ENCODE measurements at places on chromosomes 2 and 18. TPM values are rescaled to one million over a fixed set of nuclear protein-coding genes. Genes with fewer than 3 reads are reported as not detected.

GRCh38 chr2:9638532-9638931 lies 7.7 kb upstream of the YWHAQ start:
- peaks cover 40% of the 10 kb centered on the region for H3K4me1 ChIP-seq
- DNase-seq, result no peak
- H3K27me3 ChIP-seq, result peaks cover 3% of the 10 kb centered on the region
- H3K4me3 ChIP-seq, result no peak overlapping the region

- H3K27ac ChIP-seq, result no peak overlapping the region
- no peaks in the 10 kb centered on the region for H3K36me3 ChIP-seq
- no peaks in the 10 kb centered on the region for H3K27me3 ChIP-seq
- no peak for DNase-seq
- no peaks in the 10 kb centered on the region for H3K4me1 ChIP-seq
- H3K4me3 ChIP-seq, result no peak overlapping the region
Measured at GRCh38 chr2:1584691-1585485, 159.4 kb downstream of the PXDN start.

- H3K27ac ChIP-seq, result peak overlapping the region; percentile 97
- peaks cover 36% of the 10 kb centered on the region for H3K36me3 ChIP-seq
- no peaks in the 10 kb centered on the region for H3K27me3 ChIP-seq
- H3K4me3 ChIP-seq, result no peak overlapping the region
- H3K4me1 ChIP-seq, result peaks cover 87% of the 10 kb centered on the region
Measured at GRCh38 chr2:46983065-46983801, 67.6 kb upstream of the MCFD2 start.

GRCh38 chr2:101717071-101717845 lies 19.8 kb downstream of the MAP4K4 start:
- peaks cover 66% of the 10 kb centered on the region for H3K4me1 ChIP-seq
- H3K36me3 ChIP-seq, result peaks cover 48% of the 10 kb centered on the region
- peak overlapping the region; percentile 38 for H3K4me3 ChIP-seq
- peak overlapping the region; percentile 79 for H3K27ac ChIP-seq

GRCh38 chr2:112335600-112335999 lies 60.2 kb downstream of the ZC3H6 start:
- H3K4me3 ChIP-seq, result no peak overlapping the region
- H3K4me1 ChIP-seq, result no peaks in the 10 kb centered on the region
- no peaks in the 10 kb centered on the region for H3K36me3 ChIP-seq
- H3K27ac ChIP-seq, result no peak overlapping the region

DNA sequence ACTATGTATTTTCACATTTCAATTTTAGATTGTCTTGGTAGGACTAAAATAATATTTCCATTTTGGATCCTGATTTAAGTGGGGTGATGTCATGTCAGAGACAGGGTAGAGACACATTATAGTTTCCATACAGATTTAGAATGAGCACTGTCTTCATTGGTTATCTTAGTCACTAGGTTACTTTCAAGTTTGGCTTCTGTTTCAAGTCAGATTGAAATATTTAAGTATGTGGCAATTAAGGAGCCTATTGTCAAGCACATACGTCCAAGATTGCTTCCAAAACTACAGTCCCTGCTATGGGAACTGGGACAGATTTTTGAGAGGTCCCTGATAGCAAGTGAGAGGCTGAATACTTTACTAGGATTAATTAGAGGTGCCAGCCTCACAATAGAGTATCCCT lies 89.2 kb upstream of the FAM117B start:
- no peak for DNase-seq
- no peaks in the 10 kb centered on the region for H3K27me3 ChIP-seq
- no peaks in the 10 kb centered on the region for H3K36me3 ChIP-seq
- no peak overlapping the region for H3K4me3 ChIP-seq
- H3K4me1 ChIP-seq, result no peaks in the 10 kb centered on the region
- H3K27ac ChIP-seq, result no peak overlapping the region

Gene TMEM17
- total RNA-seq, result not detected

Gene SLC4A1AP
- 27.3 TPM for total RNA-seq

GRCh38 chr2:121613152-121613551 lies 36.1 kb downstream of the CLASP1 start:
- H3K36me3 ChIP-seq, result peaks cover 23% of the 10 kb centered on the region
- H3K4me3 ChIP-seq, result no peak overlapping the region
- no peaks in the 10 kb centered on the region for H3K27me3 ChIP-seq
- peaks cover 12% of the 10 kb centered on the region for H3K4me1 ChIP-seq
- no peak for DNase-seq

Gene IL36A
- not detected for total RNA-seq

- no peaks in the 10 kb centered on the region for H3K27me3 ChIP-seq
- DNase-seq, result no peak
- no peak overlapping the region for H3K27ac ChIP-seq
- no peaks in the 10 kb centered on the region for H3K4me1 ChIP-seq
Measured at GRCh38 chr2:138223319-138223718, 259.0 kb downstream of the HNMT start.

GRCh38 chr2:15038366-15039364 lies 406.1 kb downstream of the LRATD1 start:
- H3K27me3 ChIP-seq, result peaks cover 6% of the 10 kb centered on the region
- no peaks in the 10 kb centered on the region for H3K36me3 ChIP-seq
- no peak for DNase-seq
- H3K4me1 ChIP-seq, result peaks cover 4% of the 10 kb centered on the region

Gene DNAJC5G
- not detected for total RNA-seq

Gene SLC8A1
- 0.45 TPM for total RNA-seq

DNA sequence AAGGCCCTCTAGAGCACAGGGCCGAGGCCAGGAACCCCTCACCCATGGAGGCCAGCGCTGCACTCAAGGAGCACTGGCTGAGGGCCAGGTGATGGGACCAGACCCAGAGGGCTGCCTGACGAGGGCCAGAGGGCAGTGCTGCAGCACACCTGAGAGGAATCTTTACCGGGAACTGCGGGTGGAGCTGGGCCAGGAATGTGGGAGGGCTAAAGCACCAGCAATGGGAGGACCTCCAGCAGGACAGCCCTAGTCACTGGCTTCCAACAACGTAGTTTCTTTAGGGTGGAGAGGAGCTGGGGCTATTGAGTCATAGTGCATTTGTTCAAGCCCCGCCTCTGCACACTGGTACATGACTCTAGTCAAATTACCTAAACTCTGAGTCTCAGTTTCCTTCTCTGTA lies 143.4 kb downstream of the TMEM17 start:
- DNase-seq, result no peak
- H3K36me3 ChIP-seq, result no peaks in the 10 kb centered on the region
- H3K27ac ChIP-seq, result no peak overlapping the region
- no peaks in the 10 kb centered on the region for H3K4me1 ChIP-seq
- H3K4me3 ChIP-seq, result no peak overlapping the region

GRCh38 chr2:68272246-68272994 lies 20.1 kb upstream of the PPP3R1 start:
- peaks cover 33% of the 10 kb centered on the region for H3K27me3 ChIP-seq
- no peak overlapping the region for H3K27ac ChIP-seq
- H3K36me3 ChIP-seq, result no peaks in the 10 kb centered on the region
- no peak overlapping the region for H3K4me3 ChIP-seq

Gene REEP1
- total RNA-seq, result not detected

Gene SPP2
- not detected for total RNA-seq

DNA sequence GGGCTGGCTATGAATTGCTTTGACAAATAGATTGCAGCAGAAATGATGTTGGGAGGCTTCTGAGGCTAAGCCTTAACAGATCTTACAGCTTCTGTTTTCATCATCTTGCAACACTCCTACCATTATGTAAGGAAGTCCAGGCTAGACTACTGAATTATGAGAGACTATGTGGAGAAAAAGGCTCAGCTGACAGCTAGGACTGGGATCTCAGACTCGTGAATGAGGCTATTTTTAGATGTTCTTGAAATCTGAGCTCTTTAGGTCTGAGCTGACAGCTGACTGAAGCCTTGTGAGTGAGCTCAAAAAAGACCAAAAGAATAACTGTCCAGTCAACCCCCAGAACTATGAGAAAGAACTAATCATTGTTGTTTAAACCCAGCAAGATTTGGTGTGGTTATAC lies 70.3 kb downstream of the VWC2L start:
- no peaks in the 10 kb centered on the region for H3K36me3 ChIP-seq
- no peak overlapping the region for H3K4me3 ChIP-seq
- no peak for DNase-seq
- H3K27me3 ChIP-seq, result no peaks in the 10 kb centered on the region
- no peaks in the 10 kb centered on the region for H3K4me1 ChIP-seq

Gene CDK5R2
- total RNA-seq, result not detected

- peaks cover 46% of the 10 kb centered on the region for H3K27me3 ChIP-seq
- DNase-seq, result no peak
- H3K4me3 ChIP-seq, result no peak overlapping the region
- peaks cover 8% of the 10 kb centered on the region for H3K4me1 ChIP-seq
Measured at GRCh38 chr2:130963849-130964793, 127.4 kb downstream of the ARHGEF4 start.

DNA sequence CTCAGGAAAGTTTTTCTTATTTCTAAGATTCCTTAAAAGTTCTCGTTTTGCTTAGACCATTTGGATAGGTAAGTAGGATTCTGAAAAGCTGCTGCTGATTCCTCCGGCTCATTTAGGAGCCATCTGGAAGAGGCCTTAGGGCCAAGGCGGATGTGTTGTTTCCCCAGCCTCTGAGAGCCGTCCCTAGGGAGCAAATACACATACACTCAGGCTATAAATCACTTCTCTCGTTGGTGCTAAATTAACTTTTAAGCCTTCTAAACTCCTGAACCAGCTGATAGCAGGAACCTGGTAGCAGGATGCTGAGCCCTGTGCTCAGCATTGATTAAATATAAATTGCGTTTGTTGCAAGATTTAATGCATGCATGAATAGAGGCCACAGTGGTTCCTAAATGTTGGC lies 109.8 kb downstream of the ADCYAP1 start:
- H3K4me3 ChIP-seq, result no peak overlapping the region
- no peaks in the 10 kb centered on the region for H3K4me1 ChIP-seq
- DNase-seq, result no peak
- H3K36me3 ChIP-seq, result no peaks in the 10 kb centered on the region

Gene DLGAP1
- 1.5 TPM for total RNA-seq

DNA sequence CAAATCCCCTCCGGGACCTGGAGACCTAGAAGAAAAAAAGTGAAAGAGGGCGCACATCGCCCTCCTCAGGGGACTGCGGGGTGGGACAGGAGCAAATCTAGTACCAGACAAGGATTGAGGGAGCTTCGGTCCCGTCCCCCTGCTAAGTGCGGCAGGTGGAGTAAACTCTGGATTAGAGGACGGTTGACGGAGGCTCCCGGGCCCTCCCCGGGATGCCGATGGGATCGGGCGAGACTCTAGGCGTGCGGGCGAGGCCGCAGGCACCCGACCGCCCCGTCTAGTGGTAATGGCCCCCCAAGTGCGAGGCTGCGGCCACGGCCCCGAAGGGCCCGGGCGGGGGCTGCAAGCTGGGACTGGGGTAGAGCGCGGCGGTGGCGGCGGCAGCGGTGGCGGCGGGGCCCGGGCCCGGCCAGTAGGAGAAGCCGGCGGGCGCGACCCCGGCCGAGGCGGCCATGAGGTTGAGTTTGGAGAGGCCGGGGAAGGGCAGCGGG lies 3.5 kb downstream of the FEV start:
- H3K27ac ChIP-seq, result no peak overlapping the region
- H3K4me3 ChIP-seq, result peak overlapping the region; percentile 38
- no peak for DNase-seq
- H3K4me1 ChIP-seq, result peaks cover 19% of the 10 kb centered on the region
- peaks cover 72% of the 10 kb centered on the region for H3K27me3 ChIP-seq

DNA sequence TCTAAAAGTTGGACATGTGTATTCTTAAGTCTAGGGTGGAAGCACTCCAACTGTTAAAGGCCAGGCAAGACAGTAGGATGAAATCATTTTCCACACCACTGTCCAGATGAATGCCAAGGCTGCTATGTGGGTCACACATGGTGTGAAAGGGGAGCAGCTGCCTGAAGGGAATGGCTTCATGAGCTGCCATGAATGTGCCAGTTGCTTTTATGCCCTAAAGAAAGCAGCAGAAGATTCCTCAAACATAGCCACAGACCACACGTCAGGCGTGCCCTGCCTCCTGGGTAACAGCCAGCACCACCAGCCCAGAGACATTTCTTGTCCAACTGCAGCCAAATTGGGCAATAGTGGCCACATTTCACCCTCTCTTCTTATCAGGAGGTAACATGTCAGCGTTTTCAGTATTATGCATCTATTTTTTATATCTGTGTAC lies 130.2 kb downstream of the MTCL1 start:
- no peak for DNase-seq
- no peak overlapping the region for H3K4me3 ChIP-seq
- peaks cover under 1% of the 10 kb centered on the region for H3K27me3 ChIP-seq
- no peaks in the 10 kb centered on the region for H3K36me3 ChIP-seq
- H3K4me1 ChIP-seq, result no peaks in the 10 kb centered on the region

DNA sequence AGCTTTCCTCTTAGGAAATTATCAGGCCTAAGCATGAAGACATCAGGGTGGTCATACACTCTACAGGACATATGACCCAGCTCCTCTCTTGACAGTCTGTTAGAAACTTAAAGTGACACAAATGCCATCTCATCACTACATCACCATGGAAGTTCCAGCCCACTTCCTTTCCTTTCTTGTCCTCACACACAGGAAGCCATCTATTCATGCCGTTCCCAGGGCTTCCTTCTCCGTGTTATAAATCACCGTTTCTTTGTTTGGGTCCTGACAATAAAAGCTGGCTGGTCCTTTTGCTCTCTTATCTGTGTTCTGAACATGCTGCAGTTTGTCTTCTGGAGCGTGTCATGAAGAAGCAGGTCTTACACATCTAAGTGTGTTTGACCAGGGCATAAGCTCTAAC lies 692.1 kb upstream of the CELF4 start:
- no peak for DNase-seq
- H3K4me3 ChIP-seq, result no peak overlapping the region
- H3K27me3 ChIP-seq, result no peaks in the 10 kb centered on the region
- H3K27ac ChIP-seq, result no peak overlapping the region

GRCh38 chr2:28991021-28991420 lies 9.9 kb downstream of the TOGARAM2 start:
- H3K27ac ChIP-seq, result no peak overlapping the region
- H3K27me3 ChIP-seq, result no peaks in the 10 kb centered on the region
- H3K36me3 ChIP-seq, result no peaks in the 10 kb centered on the region

Gene UNC50
- total RNA-seq, result 32.8 TPM

GRCh38 chr2:224426656-224427055 lies 24.7 kb upstream of the FAM124B start:
- no peak for DNase-seq
- H3K4me1 ChIP-seq, result no peaks in the 10 kb centered on the region
- peaks cover 9% of the 10 kb centered on the region for H3K27me3 ChIP-seq
- H3K4me3 ChIP-seq, result no peak overlapping the region
- H3K27ac ChIP-seq, result no peak overlapping the region

- no peaks in the 10 kb centered on the region for H3K27me3 ChIP-seq
- DNase-seq, result no peak
- no peak overlapping the region for H3K27ac ChIP-seq
- no peak overlapping the region for H3K4me3 ChIP-seq
Measured at GRCh38 chr2:199230091-199230490, 227.6 kb downstream of the SATB2 start.

Gene VWA3B
- total RNA-seq, result not detected

Measured in activated CD4-positive, alpha-beta memory T cell treated with anti-CD3 and anti-CD28 coated beads, Interleukin-2, amount 10 ng/mL, durations not matched to agents 7 days and 5 days (primary cell).